Spinal cord (tissue), 10 donors: ENCODE measurements at places on chromosomes 3 and 15. TPM values are rescaled to one million over a fixed set of nuclear protein-coding genes. Genes with fewer than 3 reads are reported as not detected.

Gene CCDC13
- 2.7 TPM for total RNA-seq

Gene DRD3
- total RNA-seq: not detected

DNA sequence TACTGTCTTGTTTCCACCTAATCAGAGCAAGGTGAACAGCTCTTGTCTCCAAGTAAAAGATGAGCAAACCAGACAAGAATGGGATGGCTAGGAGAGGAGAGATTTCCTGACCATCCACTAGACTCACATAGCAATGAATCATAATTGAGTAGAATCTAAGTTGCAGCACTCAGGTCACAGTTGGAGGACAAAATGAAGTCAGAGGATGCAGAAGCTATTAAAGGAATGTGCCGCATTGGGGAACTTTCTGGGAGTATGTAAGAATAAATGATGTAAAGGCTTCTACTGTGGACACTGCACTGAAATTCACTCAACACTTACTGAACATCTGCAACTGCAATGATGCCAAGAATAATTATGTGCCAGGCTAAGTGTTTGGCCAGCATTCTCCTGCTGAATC, 217.4 kb upstream of the WNT5A start:
- no peak for DNase-seq

DNA sequence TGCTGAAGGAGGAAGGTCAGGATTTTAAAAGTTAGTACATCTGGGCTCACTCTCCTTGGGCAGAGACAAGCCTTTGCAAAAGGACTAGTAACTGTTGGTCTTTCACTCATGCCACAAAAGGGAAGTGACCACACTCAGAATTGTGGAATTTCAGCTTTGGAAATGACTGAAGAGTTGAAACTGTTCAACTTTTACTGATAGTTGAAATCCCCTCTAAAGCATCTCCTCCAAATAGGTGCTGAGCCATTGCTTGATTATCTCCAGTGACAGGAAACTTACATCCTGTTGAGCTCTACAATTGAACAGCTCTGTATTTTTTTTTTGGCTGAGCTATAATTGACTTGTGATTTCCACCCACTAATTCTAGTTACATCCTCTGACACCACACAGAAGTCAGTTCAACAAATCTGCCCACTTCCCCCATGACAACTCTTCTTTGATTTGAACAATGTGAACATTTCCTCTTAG, 254.8 kb upstream of the TPRG1 start:
- DNase-seq: no peak

DNA sequence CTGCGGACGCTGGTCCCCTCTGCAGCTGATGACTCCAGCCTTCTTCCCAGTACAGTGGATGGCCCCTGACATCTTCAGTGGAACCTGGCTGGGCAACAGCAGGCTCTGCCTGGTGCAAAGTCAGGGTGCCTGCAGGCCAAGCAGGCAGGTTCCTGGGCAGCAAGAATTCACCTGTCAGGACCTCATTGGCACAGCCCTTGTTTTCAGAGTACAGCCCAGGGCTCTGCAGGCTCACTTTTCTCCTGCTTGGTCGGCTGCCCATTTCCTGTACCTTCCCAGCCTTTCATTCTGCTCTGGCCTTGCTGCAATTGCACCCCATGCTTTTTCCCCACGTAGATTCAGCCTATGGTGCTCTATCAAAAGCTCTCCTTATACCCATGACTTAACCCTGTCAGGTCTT, 56.0 kb downstream of the LRTM1 start:
- no peak for DNase-seq

GRCh38 chr3:157104928-157105652, 54.9 kb downstream of the CCNL1 start:
- DNase-seq: no peak

DNA sequence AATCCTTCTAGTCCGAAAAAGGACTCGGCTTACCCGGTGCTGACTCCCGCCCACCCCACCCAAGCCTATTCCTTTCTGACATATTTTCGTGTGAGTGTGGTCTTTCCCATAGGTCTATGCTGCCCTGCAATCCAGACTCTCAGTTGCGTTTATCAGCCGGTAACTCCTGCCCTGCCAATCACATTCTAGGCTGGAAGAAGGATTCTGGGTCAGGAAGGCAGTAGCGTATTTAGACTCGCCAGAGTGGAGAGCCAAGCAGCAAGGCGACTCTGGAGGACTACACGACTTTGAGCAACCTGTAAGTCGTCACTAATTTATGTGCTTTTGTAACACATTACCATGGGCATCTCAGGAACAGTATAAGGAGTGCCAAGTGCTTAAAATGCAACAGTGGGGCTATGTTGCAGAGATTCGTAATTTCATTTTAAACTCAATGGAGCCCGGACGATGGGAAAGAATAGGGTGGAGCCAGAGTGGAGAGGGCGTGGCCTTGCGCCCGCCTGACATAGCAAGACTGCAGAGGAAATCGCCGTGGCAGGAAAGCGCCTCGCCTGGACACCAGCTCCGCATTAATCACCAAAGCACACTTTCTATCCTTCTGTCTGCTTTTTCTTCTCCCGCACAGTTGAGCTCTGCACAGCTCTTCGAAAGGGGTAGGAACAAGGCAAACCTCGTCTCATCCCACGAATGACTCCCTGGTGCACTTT, 1044.2 kb downstream of the AGBL1 start:
- peak; percentile 43 for DNase-seq

Gene PLD1
- total RNA-seq: 63.3 TPM

DNA sequence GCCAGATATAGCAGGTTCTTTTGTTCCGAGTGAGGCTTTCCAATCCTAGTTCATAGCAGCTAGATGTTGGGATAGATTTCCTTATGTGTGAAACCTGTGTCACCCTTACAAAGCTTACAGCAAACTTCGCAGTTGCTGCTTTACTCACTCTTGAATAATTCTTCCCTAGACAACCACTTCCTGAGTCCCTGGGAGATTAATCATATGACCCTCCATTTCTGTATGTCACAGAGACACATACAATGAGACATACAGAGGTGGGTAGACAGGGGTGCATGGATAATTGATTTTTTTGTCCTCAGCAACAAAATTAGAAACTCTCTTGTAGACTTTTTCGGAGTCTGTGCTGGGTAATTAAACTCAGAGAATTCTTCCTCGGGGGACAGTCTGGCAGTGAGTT, 163.2 kb downstream of the NSUN3 start:
- DNase-seq: peak; percentile 47

GRCh38 chr3:182787302-182788036, 5.8 kb upstream of the ATP11B start:
- no peak for DNase-seq

Gene MCCC1
- total RNA-seq: 36.1 TPM

GRCh38 chr3:56295161-56295560, 173.1 kb downstream of the ERC2 start:
- DNase-seq: no peak

Gene ST8SIA2
- 8.5 TPM for total RNA-seq

GRCh38 chr3:143439817-143440216, 320.2 kb downstream of the CHST2 start:
- peak; percentile 78 for DNase-seq

DNA sequence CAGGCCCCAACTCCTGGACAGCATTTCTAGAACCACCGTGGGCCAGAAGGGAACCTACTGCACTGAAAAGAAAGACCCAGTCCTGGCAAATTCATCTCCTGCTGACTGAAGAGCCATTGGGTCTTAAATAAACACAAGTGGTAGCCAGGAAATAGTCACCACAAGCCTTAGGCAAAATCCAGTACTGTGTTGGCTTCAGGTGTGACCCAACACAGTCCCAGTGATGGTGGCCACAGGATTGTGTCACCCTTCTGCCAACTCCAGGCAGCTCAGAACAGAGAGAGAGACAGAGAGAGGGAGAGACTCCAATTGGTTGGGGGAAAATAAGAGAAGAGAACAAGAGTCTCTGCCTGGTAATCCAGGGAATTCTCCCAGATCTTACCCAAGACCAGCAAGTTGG, 23.1 kb downstream of the NEDD4 start:
- DNase-seq: no peak

GRCh38 chr3:50278123-50278879, 586 bp upstream of the LSMEM2 start:
- DNase-seq: no peak

DNA sequence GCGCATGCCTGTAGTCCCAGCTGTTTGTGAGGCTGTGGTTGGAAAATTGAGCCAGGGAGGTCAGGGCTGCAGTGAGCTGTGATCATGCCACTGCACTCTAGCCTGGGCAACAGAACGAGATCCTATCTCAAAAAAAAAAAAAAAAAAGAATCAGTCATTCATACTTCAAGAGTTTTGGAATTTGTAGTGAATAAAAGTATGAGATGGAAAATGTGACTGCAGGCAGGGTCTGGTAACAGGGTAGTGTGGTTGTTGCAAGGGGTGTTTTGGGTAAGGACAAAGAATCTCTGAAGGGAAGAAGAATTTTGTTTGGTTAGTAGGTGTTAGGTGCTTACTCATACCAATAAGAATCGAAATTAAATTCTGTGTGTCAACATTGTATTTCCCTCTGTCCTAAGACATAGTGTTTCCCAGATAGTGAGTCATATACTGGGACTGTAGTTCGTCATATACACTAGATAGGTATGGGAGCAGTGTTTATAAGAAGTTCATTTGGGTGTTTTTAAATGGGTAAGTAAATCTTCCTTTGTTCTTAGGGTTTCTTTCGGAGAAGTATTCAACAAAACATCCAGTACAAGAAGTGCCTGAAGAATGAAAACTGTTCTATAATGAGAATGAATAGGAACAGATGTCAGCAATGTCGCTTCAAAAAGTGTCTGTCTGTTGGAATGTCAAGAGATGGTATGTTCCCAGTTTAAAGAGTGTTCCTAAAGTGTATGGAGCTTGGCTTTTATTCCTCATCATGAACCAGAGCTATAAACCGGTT, 14.2 kb downstream of the NR1D2 start:
- DNase-seq: no peak

DNA sequence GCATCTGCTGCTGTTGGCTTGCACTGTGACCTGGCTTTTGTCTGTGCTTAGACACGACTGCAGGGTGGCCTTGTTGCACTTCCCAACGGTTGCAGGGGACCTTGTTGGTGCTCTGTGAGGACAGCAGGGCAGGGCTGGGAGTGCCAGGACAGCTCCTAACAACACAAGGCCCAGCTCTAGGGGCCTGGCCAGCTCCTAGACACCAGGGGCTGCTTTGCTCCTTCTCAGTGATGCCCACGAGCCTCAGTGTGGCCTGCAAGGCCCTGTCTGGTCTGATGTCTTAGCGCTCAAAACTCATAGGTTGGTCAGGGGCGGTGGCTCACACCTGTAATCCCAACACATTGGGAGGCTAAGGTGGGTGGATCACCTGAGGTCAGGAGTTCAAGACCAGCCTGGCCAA, 149.1 kb downstream of the CHSY1 start:
- no peak for DNase-seq

Gene FBN1
- total RNA-seq: 189 TPM

Gene MCF2L2
- total RNA-seq: 9.6 TPM

- no peak for DNase-seq
Observed at GRCh38 chr3:143084856-143085731, 34.5 kb upstream of the CHST2 start.

GRCh38 chr3:13769422-13769821, 110.4 kb downstream of the WNT7A start:
- no peak for DNase-seq

DNA sequence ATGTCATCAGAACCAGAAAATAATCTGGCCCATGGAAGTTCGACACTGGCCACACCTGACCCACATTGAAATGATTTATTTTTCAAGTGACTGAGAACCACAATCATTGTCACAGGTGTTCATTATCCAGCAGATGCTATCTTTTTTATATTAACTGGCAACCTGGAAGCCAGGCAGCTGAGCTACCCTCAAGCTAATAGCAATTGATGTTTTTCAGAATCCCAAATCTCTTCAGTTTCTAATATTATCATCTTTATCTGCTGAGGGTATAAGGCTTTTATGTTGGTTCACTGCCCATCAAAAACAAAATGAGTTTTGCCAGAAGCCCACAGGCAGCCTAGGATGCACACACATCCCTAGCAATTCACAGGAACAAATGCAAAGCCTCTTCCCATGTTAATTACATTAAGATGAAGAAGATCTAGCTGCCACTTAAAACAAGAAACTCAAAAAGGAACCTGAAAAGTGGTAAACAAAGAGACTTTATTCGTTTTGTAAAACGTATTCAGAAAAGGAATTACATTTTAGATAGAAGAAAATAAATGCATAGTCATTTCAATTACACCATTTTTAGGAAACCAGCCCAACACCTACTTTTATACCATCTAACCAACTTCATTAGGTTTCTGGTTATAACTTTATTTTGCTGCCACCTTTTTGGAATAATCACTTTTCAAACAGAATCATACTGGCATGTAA, 40.9 kb upstream of the STRIT1 start:
- no peak for DNase-seq

DNA sequence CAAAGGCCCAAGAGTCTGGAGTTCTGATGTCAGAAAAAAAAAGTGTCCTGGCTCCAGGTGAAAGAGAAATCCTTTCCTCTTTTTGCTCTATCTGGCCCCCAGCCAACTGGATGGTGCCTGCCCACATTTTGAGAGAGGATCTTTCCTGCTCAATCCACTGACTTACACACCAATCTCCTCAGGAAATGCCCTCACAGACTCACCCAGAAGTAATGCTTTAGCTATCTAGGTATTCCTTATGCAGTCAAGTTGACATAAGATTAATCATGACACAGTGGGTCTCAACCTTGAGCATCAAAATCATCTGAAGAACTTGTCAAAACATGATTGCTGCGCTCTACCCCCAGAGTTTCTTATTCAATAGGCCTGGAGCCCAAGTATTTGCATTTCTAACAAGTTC, 31.2 kb downstream of the STRIT1 start:
- DNase-seq: no peak

DNA sequence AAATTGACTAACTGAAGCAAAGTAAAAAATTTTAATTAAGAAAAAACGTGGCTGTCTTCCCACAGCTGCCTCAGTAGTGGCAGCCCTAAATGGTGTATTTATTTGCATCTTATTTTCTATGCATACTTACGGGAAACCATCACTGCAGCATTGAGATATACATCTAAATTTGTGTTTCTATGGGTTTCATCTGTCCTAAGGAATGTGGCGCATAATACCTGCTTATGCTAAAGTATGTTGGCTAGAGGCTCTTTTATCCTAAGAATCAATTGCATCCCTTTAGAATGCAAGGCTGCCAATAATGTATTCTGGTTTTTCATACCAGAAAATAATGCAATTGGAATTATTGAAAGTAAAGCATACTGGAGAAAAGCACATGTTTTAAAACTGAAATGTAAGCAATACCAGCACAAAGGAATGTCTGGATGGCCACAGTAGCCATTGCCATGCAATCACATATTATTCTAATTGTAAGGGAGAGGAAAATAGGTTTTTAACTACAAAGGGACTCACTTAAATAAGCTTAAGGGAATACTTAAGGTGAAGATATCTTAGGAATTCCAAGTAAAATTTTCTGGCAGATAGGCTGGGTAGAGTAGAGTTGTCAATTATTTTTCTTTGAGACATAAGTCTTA, 834.5 kb upstream of the NECTIN3 start:
- peak; percentile 48 for DNase-seq
